Stimulated activated naive CD4-positive, alpha-beta T cell treated with Interleukin-2 at 50 U/mL for 16 hours (primary cell): ENCODE measurements at places on chromosomes 1 and 21.

DNA sequence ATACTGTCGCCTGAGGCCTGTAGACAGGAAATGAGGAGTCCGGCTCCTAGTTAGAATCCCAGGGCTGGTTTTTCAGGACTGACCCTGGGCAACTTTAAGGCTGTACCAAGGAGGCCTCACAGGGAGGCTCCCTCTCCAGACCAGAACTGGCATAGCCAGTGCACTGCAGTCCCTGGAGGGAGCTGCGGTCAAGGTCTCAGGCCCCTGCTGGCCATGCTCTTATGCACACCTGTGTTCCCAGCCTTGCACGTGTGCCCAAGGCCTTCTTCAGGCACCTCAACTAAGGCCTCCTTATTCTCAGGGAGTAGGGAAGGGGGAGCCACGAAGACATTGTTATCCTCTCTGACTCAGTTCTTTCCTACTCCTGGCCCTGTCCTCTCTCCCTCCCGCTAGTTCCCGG is 22.0 kb upstream of the IFNAR1 start:
- no peak for DNase-seq

DNA sequence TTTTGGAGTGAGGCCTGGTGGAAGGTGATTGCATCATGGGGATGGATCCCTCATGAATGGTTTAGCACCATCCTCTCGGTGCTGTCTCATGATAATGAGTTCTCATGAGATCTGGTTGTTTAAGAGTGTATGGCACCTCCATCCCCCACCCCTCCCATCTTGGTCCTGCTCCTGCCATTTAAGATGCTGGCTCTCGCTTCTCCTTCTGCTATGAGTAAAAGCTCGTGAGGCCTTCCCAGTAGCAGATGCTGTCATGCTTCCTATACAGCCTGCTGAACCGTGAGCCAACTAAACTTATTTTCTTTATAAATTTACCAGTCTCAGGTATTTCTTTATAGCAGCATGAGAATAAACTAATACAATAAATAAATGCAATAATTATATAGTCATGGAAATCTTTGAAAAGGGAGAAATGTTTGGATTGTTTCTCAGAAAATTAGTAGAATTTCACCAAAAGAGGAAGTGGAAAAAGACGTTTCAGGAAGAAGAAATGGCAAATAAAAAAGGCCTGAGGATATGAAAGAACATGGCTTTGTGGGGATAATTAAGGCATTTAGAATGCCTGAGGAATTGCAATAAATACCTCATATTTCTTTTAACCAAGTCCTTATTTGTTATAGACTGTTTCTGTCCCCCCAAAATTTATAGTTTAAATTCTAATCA is 451.2 kb upstream of the ADGRL4 start:
- DNase-seq: no peak

DNA sequence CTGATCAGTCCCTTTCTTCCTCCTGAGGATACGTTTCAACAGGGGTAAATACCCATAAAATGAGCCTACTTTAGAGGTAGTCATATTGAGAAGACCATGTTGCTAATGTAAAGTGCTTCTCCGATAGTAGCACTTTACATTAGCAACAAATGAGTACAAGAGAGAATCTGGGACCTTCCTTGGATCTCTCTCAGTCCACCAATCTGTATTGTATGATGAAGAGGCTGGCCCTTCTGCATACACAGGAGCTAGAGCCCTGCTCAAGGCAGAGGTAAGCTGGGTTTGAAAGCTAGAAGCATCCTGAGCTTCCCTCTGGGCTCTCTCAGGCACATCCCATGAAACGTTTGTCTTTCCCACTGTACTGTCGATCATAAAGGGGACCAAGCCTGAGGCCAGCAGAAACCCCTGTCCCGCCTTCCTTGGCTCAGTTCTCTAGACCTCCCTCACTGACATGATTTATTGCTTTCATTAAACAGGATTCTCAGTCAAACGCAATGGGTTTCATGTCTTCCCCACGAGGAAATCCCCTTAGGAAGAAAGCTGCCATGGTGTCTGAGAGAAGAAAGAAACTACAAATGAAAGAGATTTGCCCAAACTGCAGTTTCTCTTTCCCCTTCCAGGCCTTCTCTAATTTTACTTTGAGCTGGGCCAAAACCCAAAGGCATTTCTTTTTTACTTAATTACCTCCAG is 62.8 kb upstream of the BCAR3 start:
- no peak for DNase-seq

- no peak for DNase-seq
Observed at GRCh38 chr1:77605246-77606026, 77.0 kb downstream of the ZZZ3 start.

DNA sequence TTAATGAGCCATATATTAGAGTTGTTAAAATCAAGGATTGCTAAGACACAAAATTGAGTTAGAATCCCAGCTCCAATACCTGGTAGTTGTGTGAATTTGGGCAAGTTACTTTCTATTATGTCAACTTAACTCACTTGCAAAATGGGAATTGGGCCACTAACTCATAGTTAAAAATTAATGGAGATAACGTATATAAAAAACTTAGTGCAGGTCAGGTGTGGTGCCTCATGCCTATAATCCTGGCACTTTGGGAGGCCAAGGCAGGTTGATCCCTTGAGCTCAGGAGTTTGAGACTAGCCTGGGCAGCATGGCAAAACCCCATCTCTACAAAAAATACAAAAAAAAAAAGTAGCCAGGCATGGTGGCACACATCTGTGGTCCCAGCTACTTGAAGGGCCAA is 57.5 kb downstream of the SRSF11 start:
- DNase-seq: no peak

- no peak for DNase-seq
Observed at GRCh38 chr1:47523835-47524215, 86.0 kb downstream of the FOXD2 start.

GRCh38 chr1:111225717-111226400 is 1.7 kb upstream of the CHI3L2 start:
- DNase-seq: no peak

GRCh38 chr1:186849826-186850225 is 21.1 kb downstream of the PLA2G4A start:
- DNase-seq: no peak

DNA sequence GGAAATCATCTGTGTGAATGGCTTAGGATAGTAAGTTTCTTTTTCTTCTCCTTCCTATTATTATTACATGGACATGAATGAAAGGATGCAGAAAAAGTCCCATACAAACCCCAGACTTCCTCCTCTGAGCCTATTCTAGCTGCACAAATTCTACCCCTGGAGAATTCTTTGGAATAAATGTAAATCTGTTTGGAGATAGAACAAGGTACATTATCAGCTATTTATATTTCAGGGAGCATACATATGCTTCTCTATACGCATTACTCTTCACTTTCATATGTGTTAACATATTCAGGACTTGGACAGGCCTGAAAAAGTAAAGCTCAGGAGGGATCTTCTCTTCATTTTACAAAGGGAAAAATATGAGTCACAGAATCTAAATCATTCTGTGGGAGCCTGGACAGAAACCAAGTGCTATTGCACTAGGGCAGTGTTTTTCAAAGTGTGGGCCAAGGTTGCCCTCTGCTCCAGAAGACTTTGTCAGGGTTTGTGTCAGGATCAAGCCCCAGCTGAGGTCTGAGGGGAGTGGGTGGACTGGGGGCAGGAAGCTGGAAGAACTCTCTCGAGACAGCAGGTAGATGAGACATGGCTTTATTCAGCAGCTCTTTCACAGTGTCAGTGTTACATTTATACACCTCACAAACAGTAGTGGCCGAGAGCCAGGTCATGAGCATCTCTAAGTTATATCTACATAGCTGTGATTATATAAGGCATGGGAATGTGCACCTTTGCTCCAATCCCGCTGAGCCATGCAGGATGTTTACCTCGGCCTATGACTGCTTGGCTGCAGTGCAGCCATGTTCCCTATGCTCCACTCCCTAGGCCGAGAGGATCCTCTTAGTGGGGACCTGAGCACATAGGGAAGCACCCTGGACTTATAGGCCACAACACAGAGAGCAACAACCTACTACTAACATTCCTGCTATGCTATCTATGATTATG is 114.3 kb downstream of the GDAP2 start:
- DNase-seq: no peak

GRCh38 chr1:14969006-14969405 is 184.5 kb upstream of the TMEM51 start:
- peak; percentile 17 for DNase-seq

DNA sequence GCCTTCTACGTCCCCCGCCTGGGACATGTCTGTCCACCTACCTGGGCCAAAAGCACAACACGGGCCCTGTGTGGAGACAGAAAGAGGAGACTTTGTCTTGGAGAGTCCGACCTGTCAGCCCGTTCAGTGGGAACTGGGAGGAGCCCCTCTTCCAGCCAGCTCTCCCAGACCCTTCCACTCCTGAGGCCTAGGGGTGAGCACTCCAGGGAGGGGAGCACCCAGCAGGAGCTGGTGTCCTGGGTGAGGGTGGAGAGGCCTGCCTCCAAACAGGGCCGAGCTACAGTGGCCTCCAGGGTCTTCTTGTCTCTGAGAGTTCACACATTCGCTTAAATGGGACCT is 546 bp downstream of the SPOCD1 start:
- DNase-seq: no peak

DNA sequence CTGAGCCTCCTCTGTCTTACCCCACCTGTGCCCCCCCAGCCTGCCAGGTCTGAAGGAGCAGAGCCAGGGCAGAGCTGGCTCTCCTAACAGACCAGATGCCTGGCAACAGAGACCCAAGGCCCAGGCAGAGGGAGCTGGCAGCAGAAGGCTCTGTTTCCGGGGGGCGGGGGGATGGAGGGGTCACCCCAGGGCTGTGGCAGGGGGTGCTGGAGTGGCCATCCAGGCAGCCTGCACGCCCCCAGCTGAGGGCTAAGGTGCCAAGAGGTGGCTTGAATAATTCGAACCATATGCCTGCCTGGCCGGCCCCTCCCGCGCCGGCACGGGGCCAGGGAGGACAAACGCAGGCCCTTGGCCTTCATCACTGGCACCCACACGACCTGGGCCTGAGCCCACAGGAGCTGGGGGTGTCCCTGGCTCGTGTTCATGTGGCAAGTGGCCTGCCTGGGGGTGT is 16.0 kb upstream of the PLEKHG5 start:
- no peak for DNase-seq

- peak; percentile 24 for DNase-seq
Observed at GRCh38 chr1:8314346-8315280, 3.3 kb upstream of the SLC45A1 start.

DNA sequence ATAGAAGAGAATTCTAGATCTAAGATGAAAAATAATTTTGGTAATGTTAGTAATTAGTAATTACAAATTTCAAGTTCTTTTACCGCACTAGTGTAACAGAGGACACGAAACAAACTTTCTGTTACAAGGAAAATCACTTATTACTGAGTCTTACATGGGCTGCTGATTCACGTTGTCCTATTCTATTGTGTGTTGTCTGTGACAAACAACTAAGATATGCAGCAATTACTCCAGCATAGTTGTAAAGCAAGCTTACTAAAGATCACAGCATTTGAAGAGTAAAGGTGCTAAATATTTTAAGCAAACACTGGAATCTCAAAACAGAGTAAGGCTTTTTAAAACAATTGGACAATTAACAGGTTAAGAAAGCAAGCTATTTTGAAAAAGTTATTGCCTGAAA is 502.3 kb downstream of the KCNT2 start:
- no peak for DNase-seq

DNA sequence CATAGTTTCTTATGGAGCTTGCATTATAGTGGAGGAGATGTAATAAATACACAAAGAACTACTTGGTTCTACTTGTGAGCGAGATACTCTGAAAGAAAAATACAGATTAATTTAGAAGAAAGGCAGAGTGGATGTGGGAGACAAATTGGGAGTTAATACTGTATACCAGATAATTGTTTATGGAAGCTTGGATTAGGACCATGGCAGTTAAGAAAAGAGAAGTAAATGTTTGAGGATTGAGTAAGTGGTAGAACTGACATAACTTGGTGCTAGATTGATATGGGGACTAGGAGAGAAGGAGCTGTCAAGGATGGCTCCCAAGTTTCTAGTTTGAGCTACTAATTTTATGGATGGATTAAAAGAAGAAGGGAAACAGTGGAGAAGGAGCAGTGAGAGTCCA is 47.3 kb downstream of the INKA2 start:
- DNase-seq: no peak

- DNase-seq: no peak
Observed at GRCh38 chr21:36713746-36714145, 14.8 kb downstream of the SIM2 start.

DNA sequence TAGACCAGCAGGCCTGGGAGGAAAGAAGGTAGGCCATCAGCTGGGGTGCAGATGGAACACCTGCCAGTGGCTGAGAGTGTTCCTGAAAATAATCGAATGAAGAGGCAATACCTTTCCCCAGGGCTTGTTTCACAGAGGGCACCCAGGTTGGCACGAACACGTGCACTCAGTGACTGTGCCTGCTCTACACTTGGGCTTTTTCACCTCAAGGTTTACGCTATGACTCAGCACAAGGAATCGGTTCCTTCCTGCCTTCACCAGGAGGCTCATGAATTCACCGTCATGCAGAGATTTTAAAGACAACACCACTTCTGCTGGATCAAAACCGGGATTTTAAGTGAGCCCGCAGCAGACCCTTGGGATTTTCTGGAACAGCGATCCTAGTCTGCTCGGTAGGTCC is 118.5 kb upstream of the ADAR start:
- no peak for DNase-seq

DNA sequence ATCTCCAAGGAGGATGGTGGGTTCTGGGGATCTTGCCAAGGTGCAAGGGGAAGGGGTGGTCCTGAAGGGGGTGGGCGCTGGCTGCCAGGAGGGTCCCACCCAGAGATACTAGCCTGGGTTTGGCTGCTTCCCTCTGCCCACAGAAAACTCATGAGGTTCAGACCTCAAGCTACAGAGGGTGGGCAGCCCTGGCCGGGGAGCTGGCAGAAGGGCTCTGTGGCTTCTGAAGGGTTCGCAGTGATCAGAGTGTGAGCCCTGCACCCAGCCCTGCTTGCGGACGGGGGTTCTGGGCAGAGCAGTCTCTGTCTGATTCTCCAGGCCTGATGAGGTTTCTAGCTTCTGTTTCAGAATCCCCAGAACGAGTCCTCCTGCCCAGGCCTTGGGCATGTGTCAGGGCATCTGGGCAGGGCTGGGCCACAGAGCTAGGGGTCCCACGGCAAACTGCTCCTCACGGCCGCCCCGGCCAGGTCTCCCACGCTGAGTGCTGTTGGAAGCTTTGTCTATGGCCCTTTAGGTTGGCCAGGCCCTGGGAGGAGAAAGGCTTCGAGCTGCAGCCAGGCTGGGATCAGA is 635 bp upstream of the MMEL1 start:
- no peak for DNase-seq

- DNase-seq: no peak
Observed at GRCh38 chr1:179823693-179824092, 53.9 kb downstream of the TOR1AIP2 start.
